ENCODE measurements at places on chromosomes 4 and X.

DNA sequence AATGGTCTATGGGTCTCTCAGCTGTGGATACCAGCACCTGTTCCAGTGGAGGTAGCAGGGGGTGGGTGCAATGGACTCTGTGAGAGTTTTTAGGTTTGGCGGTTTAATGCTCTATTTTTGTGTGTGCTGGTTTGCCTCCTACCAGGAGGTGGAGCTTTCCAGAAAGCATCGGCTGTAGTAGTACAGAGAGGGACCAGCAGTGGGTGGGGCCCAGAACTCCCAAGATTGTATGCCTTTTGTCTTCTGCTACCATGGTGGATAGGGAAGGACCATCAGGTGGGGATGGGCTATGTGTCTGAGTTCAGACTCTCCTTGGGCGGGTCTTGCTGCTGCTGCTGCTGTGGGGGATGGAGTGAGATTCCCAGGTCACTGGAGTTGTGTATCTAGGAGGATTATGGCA lies 557.2 kb upstream of the GRID2 start:
- no peak for DNase-seq

DNA sequence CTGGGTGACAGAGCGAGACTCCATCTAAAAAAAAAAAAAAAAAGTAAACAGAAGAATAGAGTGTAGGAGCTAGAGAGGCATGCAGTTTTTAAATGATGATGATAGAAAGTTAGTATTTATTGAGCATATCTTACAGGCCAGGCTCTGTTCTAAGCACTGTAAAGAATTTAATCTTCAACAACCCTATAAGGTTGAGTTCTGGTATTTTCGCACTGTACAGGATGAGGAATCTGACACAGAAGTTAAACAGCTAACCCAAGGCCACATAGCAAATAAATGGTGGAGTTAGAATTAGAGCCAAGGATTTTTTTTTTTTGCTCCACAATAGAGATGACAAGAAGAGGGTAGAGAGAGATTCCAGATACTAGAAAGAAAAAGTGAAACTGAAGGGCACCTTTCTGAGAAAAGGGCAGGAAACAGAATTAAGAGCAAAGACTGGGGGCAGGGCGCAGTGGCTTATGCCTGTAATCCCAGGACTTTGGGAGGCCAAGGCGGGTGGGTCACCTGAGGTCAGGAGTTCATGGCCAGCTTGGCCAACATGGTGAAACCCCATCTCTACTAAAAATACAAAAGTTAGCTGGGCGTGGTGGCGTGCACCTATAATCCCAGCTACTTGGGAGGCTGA lies 56.1 kb downstream of the KLHL5 start:
- DNase-seq = no peak

GRCh38 chr4:156892805-156893204 lies 78.8 kb downstream of the PDGFC start:
- no peak for DNase-seq

DNA sequence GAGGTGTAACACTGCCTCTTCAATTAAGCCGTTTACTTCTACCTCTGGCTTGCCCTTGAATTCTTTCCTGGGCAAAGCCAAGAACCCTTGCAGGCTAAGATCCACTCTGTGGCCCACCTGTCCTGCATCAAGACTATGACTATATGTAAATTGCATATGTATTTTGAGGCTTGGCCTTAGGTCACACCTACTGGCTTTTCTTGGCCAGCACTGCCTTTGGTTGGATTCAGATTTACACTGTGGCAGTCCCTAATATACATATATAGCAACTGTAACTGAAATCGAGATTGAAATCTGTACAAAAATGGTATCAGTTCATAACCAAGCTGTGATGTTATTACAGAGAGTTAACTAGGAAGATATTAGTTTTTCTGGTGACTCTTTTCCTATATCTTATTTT lies 151.5 kb downstream of the CFAP47 start:
- no peak for DNase-seq

- peak; percentile 74 for DNase-seq
These were observed 4.5 kb upstream of the CXCR3 start for GRCh38 chrX:71622576-71623450.

DNA sequence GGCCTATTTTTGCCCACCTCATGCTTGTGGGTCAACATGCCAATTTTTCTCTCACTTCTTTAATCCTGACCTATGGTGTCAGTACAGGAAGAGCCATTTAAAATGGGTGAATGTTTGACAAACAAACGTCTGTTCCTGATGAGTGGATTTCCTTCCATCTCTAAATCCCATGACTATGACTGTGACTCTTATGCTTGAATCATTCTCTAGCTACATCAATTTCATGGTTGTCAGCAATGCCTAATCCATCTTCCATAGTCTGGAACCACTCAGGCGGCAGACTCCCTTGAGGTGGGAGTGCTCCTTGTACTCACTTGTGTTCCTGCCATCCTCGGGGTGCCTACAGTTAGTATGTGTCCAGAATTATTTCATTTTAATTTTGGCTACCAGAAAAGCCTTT lies 194.9 kb upstream of the RPS6KA3 start:
- DNase-seq = peak; percentile 4

- no peak for DNase-seq
These were observed 11.2 kb downstream of the IRAK1 start for GRCh38 chrX:154008521-154008920.

DNA sequence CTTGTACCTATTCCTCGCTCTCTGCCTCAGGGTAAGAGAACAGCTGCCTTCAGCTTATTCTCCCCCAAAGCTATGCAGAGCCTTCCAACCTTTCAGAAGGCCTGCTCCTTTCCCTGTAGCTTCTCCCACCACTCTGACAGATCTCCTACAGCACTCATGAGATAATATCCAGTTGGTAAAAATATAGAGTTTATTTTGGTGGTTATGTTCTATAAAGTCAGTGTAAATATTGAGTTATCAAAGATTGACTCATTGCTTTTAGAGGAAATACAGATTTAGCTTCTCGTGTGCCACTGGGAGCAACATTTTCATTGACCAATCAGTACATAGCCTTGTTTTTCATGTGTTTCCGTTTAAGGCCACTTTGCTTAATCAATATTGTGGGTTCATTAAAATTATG lies 216.2 kb upstream of the TECRL start:
- no peak for DNase-seq

DNA sequence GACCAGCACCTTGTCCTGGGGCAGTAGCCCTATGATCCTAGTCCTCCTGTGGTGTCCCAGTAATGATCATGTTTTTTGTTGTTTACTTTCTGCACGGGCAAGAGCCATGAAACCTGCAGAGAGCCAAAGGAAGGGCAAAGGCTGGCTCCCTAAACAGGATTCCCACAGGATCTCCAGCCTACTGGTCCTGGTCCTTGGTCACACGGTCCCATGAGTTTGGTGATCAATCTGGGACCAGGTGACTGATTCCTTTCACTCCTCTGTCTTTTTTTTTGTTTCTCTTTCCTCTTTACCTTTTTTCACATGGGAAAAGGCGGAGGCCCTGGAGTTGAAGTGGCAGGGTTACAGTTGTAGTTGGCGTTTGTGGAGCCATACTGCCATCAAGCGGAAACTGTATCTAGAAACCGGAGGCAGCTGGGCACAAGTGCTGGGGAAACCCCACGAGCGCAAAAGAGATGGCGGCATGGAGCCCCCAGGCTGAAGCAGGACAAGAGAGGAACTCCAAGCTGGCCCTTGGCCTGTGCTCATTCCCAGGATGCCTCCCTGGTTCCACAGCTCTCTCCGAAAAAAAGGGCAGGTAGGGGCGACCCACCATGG lies 34.6 kb downstream of the NBDY start:
- peak; percentile 90 for DNase-seq

DNA sequence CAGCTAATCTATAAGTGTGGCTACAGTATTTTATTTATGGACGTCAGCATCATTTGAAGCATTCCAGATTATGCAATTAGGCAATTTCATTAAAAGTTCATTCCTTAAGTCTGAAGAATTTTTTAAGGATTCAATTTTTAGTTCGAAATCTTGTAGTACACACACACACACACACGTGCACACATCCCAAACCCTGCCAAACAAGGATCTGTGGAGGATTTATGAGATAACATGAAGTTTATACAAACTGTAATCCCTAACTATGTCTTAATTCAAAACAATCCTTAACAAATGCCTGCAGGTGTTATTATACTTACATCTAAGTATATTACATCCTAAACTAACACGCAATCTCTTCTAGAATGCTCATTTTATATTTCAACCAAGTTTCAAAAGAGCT lies 105.8 kb downstream of the ELOVL6 start:
- DNase-seq = no peak

GRCh38 chr4:71495454-71495853 lies 156.6 kb downstream of the SLC4A4 start:
- no peak for DNase-seq

GRCh38 chr4:109125084-109125483 lies 177.4 kb downstream of the COL25A1 start:
- DNase-seq = no peak

- DNase-seq = peak; percentile 75
These were observed 12.5 kb downstream of the TRAPPC2 start for GRCh38 chrX:13721819-13722519.

- peak; percentile 86 for DNase-seq
These were observed 1.7 kb downstream of the SAT1 start for GRCh38 chrX:23784470-23785331.

All from fibroblast of the aortic adventitia (primary cell).